ENCODE measurements at places on chromosomes 2 and 18.

- H3K4me3 ChIP-seq = no peak overlapping the region
- peaks cover 13% of the 10 kb centered on the region for H3K4me1 ChIP-seq
- peak; percentile 60 for DNase-seq
- no peaks in the 10 kb centered on the region for H3K27me3 ChIP-seq
Measured at GRCh38 chr2:148614322-148615049, 30.1 kb upstream of the EPC2 start.

- peaks cover 17% of the 10 kb centered on the region for H3K36me3 ChIP-seq
- no peak overlapping the region for H3K27ac ChIP-seq
- no peak overlapping the region for H3K4me3 ChIP-seq
- no peaks in the 10 kb centered on the region for H3K27me3 ChIP-seq
Measured at GRCh38 chr18:36358141-36358540, 60.6 kb downstream of the FHOD3 start.

GRCh38 chr2:3246928-3247714 lies 130.5 kb downstream of the EIPR1 start:
- no peak overlapping the region for H3K4me3 ChIP-seq
- H3K4me1 ChIP-seq = no peaks in the 10 kb centered on the region
- H3K27ac ChIP-seq = no peak overlapping the region
- no peaks in the 10 kb centered on the region for H3K27me3 ChIP-seq
- DNase-seq = no peak
- no peaks in the 10 kb centered on the region for H3K36me3 ChIP-seq

DNA sequence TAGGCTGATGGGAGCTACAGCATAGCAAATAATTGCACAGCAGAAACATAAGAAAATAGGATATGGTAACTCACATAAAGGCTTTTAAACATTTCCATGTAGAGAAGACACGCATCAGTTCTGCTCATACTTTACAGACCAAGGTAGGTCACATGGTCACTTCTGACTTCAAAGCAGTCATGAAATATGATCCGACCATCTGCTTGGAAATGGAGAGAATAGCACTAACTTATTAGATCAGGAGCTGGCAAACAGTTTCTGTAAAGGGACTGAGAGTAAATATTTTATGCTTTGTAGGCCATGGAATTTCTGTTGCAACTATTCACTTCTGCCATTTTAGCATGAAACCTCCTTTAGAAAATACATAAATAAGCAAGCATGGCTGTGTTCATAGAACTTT lies 936.6 kb upstream of the FANCL start:
- H3K36me3 ChIP-seq = no peaks in the 10 kb centered on the region
- no peak overlapping the region for H3K4me3 ChIP-seq
- DNase-seq = no peak
- no peaks in the 10 kb centered on the region for H3K27me3 ChIP-seq
- no peak overlapping the region for H3K27ac ChIP-seq

- DNase-seq = no peak
- H3K36me3 ChIP-seq = no peaks in the 10 kb centered on the region
- no peak overlapping the region for H3K4me3 ChIP-seq
- H3K27me3 ChIP-seq = no peaks in the 10 kb centered on the region
- no peak overlapping the region for H3K27ac ChIP-seq
Measured at GRCh38 chr18:70276416-70277191, 12.2 kb upstream of the SOCS6 start.

GRCh38 chr2:231752061-231752460 lies 29.0 kb downstream of the PDE6D start:
- H3K27ac ChIP-seq = no peak overlapping the region
- no peak for DNase-seq
- no peaks in the 10 kb centered on the region for H3K4me1 ChIP-seq
- H3K4me3 ChIP-seq = no peak overlapping the region
- H3K27me3 ChIP-seq = no peaks in the 10 kb centered on the region

DNA sequence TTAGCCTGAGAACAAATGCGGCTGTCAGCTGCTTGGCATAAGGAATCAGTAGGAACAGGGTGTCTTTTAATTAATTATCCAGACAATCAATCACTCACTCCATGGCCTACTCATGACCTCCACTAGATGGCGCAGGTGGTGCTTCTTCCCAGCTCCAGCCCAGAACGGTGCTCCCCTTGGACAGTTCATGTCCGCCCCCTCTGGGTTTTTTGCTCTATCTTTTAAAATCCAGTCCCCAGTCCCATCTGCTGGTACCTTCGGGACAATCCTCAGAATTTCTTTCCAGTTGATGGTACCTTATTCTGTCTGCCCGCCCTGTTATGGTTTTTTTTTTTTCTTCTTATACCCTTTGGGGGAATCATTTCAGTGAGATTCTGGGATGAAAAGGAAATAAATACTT lies 99.8 kb downstream of the CACNB4 start:
- no peak overlapping the region for H3K27ac ChIP-seq
- H3K4me3 ChIP-seq = no peak overlapping the region
- no peaks in the 10 kb centered on the region for H3K4me1 ChIP-seq

GRCh38 chr2:54457323-54458023 lies 1.3 kb downstream of the SPTBN1 start:
- peak overlapping the region; percentile 55 for H3K27ac ChIP-seq
- peaks cover 6% of the 10 kb centered on the region for H3K4me1 ChIP-seq
- no peaks in the 10 kb centered on the region for H3K27me3 ChIP-seq
- H3K36me3 ChIP-seq = no peaks in the 10 kb centered on the region
- H3K4me3 ChIP-seq = peak overlapping the region; percentile 94
- DNase-seq = no peak

GRCh38 chr2:37599688-37600525 lies 71.5 kb downstream of the CDC42EP3 start:
- H3K36me3 ChIP-seq = no peaks in the 10 kb centered on the region
- DNase-seq = no peak
- H3K4me3 ChIP-seq = no peak overlapping the region
- no peak overlapping the region for H3K27ac ChIP-seq

DNA sequence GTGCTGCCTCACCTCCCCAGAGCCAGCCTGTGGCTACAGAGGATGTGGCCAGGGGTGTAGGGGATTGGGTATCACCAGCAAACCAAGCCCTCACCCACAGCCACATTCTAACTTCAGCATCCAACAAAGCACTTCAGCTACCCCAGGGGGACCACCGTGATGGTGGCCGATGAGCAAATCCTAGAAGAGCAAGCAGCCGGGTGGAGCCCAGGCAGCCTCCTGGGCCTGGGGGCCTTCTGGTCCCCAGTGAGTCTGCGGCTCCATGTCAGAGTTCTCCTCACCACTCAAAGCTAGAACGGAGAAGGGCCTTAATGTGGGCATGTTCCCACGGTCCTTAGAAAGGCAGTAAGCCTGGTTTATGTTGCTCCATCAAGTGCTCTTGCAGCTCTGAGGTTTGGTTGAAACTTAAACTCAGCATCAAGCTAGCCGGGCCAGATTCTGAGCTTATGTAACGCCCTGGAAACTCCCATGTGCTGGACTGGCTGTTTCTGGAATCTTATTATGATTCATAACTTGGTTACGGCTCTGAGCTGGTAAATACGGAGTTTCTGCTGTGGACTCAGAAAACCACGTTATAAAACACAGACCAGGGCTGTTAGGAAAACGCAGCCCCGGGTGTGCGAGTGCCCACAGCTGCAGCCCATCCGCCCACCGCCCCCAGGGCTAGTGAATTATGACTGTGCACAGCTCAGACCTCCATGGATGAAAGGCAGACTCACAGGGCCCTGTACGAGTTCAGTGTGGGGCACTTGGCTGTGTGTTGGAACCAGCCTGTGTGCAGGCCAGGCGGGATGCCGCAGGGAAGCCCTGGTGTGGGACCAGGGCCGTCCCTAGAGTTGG lies 99.8 kb downstream of the SEPTIN10 start:
- H3K27me3 ChIP-seq = no peaks in the 10 kb centered on the region
- H3K4me3 ChIP-seq = no peak overlapping the region
- H3K27ac ChIP-seq = no peak overlapping the region
- H3K36me3 ChIP-seq = no peaks in the 10 kb centered on the region
- H3K4me1 ChIP-seq = peaks cover 3% of the 10 kb centered on the region
- no peak for DNase-seq

DNA sequence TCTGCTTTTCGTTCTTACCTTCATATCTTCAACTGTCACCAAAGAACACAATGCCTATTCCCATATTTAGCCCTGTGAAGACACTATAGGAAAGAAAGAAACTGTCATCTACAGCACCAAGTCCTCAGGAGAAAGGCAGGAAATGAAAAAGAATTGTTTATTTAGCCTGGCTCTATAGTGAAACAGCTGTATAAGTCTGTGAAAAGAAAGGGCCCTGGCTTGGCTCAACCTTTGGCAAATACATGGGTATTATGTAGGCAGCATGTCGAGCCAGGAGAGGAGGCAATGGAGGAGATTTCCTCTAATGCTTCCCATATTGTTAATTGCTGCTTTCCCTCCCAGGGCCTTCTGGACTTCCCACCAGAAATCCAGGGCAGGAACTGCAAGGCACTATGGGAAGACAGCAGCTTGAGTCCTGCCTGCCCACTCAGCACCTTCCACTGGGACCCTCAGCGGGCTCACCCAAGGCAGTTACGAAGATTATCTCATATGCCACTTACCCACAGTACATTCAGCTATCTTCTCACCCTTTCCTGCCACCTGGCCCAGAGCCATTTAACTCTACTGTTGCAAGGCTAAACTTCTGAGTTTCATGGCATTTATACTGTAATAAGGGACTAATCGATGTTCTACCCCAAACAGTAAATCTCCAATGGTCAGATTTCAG lies 30.1 kb downstream of the SLC8A1 start:
- H3K27me3 ChIP-seq = no peaks in the 10 kb centered on the region
- no peaks in the 10 kb centered on the region for H3K36me3 ChIP-seq
- H3K4me3 ChIP-seq = no peak overlapping the region
- no peaks in the 10 kb centered on the region for H3K4me1 ChIP-seq

- no peak overlapping the region for H3K4me3 ChIP-seq
- H3K27ac ChIP-seq = no peak overlapping the region
- no peaks in the 10 kb centered on the region for H3K36me3 ChIP-seq
- DNase-seq = no peak
Measured at GRCh38 chr2:199466692-199467065, 8.9 kb upstream of the SATB2 start.

DNA sequence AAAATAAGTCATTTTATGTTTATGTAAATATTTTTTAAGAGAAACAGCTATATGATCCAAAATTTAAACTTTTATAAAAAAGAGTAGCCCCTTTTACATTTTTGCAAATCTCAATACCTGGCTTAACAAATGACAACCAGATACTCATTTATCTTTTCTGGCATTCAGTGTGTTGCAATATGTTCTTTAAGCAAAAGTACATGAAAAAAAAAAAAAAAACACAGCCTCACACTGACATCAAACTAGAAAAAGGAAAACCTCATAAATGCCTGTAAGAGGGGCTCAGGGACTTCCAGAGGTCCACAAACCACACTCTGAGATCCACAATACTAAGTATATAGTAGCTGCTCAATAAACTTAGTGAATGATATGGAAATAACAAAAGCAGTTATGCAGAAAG lies 21.9 kb downstream of the PPP4R3B start:
- peaks cover 18% of the 10 kb centered on the region for H3K4me1 ChIP-seq
- no peaks in the 10 kb centered on the region for H3K27me3 ChIP-seq
- no peak overlapping the region for H3K27ac ChIP-seq
- no peak for DNase-seq
- H3K4me3 ChIP-seq = no peak overlapping the region

DNA sequence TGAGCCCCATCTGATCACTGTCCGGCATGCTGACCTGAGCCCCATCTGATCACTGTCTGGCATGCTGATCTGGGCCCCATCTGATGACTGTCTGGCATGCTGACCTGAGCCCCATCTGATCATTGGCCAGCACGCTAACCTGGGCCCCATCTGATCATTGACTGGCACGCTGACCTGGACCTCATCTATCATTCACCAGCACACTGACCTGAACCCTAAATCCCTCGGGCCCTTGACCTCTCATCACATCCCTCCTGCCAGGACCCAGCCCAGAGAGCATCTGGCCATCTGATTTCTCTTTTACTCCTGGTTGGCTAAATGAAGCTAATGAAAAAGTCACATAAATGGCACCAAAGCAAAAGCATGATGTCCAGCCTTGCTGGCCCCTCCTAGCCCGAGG lies 207.1 kb downstream of the NDUFA10 start:
- H3K27ac ChIP-seq = no peak overlapping the region
- no peak overlapping the region for H3K4me3 ChIP-seq
- DNase-seq = no peak

DNA sequence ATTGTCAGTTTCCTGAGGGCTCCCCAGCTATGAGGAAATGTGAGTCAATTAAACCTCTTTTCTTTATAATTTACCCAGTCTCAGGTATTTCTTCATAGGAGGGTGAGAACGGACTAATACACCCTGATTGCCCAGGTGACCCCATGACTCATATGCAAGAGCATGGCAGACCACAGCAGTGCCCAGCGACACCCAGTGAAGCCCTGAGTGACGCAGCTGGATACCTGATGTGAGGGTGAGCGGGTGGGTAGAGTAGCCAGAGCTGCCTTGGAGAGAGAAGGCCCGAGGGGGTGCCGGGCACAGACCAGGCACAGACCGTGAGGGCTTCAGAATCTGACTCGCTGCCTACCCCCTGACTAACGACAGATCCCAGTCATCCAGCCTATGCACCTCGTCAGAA lies 15.4 kb downstream of the ALPG start:
- no peaks in the 10 kb centered on the region for H3K4me1 ChIP-seq
- H3K36me3 ChIP-seq = no peaks in the 10 kb centered on the region
- peaks cover 42% of the 10 kb centered on the region for H3K27me3 ChIP-seq
- H3K27ac ChIP-seq = no peak overlapping the region

GRCh38 chr2:136006658-136007057 lies 21.2 kb upstream of the DARS1 start:
- no peaks in the 10 kb centered on the region for H3K4me1 ChIP-seq
- no peaks in the 10 kb centered on the region for H3K36me3 ChIP-seq
- no peak for DNase-seq
- H3K27me3 ChIP-seq = no peaks in the 10 kb centered on the region
- H3K27ac ChIP-seq = no peak overlapping the region

DNA sequence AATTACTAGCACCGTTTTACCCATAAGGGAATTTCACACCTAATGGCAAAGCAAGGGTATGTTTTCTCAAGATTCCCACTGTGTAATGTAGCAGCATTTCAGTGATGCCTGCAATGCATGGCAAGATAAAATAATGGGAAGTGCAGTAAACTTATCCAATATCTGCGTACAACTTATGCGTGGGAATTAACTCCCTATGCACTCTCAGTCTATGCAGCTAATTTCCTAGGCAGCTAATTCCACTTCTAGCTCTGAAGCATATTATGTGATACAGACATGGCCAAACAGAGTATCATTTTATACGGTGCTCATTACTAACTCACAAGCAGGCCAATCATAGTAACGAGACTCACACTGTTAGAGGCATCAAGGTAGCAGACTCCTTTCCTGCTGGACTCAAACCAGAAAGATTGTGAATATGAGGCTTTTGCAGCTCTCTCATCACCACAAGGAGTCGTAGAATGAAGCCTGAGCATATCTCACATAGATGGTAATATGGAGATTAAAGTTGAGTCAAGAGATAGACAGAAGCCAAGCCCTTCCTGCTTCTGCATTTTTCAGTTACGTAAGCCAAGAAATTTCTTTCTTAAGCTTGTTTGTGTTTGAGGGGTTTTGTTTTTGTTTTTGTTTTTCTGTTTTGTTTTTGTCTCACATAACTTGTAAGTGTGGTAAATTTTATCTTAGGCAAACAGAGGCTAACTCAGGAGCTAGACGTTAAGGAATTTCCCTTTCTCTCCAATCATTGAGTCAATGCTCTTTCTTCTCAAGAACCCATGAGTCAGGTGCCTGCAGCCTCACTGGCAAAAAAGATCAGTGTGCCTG lies 34.8 kb upstream of the ITGAV start:
- DNase-seq = no peak
- no peaks in the 10 kb centered on the region for H3K36me3 ChIP-seq
- no peaks in the 10 kb centered on the region for H3K27me3 ChIP-seq
- no peaks in the 10 kb centered on the region for H3K4me1 ChIP-seq
